ENCODE measurements at places on chromosomes 3 and 15.

- peak; percentile 83 for DNase-seq
Observed at GRCh38 chr3:170809007-170809974, 60.7 kb downstream of the RPL22L1 start.

DNA sequence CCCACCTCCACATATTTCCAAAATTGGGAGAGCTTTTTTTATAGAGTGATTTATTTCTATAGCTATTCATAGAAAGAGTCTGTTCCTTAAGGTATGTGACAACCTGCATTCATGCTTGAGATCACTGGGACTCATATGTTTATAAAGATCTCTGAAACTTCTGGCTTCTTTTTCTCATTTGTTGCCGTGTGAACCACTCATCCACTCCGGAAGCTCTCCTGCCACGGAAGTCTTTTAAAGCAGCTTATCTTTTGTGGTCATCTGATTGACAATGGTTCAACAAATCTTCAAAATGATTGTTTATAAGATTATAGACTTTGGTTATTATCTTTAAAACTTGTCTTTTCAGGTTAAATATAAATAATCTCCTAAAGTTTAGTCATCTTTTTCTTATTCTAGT lies 260.5 kb downstream of the C3orf38 start:
- no peak for DNase-seq

DNA sequence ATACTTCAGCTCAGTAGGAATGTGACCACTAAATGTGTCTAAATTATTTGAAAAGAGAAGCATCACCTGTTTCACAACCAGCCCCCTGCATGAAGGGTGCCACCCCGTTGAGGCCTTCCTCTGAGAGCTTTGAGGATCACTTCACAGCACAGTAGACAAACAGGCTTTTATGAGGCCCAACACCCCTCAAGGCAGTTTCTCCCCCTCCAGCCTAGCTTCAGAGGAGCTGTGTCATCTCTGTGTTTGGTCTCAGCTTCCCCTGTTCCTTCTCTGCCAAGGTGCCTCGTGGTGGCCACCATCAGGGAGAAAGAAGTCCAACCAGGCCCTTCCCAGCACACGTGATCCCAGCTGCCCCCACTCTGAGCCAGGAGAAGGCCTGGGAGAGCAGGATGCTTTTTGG lies 21.6 kb upstream of the DUSP7 start:
- DNase-seq, result no peak

DNA sequence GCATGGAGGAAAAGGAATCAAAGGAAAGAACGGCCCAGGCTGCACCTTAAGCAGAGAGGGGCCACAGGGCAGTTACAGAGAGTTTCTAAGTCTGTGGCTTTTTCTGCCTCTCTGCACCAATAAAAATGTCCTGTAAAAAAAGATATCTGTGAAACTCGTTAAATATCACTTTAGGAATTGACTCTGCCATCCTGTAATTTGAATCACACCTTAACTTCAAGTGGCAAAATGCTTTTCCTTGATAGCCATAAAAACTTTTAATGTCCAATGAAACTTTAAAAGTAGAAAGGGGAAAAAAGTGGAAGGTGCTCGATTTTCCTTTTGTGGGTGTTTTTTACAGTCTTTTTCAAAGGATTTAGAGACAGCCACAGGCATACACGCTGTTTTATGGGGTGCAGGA lies 255.7 kb downstream of the ARRDC4 start:
- DNase-seq, result no peak

GRCh38 chr15:90394748-90395442 lies 6.9 kb downstream of the IQGAP1 start:
- DNase-seq, result no peak

DNA sequence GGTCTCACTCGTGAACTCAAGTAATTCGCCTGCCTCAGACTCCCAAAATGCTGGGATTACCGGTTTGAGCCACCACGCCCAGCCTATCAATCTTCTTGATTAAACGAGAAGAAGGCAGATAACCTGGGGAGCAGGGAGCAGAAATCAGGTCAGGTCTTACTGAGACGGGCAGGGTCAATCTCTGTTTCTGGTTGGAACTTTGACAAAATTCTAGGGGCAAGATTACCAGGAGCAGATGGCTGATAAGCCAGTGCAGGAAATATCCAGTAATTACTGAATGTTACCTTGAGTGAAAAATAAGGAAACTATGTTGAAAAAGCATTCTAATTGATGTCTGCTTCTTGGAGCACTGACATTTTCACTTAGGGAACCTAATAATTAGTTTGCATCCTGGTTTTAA lies 24.4 kb upstream of the GOLM2 start:
- DNase-seq, result no peak

All from fibroblast of skin of scalp (primary cell).